Fibroblast of skin of back (primary cell): ENCODE measurements at places on chromosomes 1 and 21.

DNA sequence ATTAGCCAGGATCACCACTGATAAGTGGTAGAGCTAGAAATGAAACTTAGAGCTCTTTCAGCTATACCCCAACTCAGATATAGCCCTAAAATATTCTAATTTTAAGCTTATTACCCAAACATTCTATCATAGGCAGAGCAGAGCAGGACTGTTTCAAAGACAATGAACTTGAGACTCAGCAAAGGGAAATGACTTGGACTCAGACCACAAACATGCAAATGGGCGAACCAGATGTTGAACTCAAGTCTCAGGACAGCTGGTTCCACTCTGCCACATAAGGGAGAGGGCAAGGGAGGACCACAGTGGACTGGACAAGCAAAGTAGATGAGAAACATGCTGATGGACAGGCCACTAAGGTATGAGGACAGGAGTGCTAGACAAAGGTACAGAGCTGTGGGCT is 315.3 kb downstream of the OMA1 start:
- DNase-seq, result no peak

- DNase-seq, result peak; percentile 77
Measured at GRCh38 chr1:218299416-218299815, 14.3 kb downstream of the RRP15 start.

DNA sequence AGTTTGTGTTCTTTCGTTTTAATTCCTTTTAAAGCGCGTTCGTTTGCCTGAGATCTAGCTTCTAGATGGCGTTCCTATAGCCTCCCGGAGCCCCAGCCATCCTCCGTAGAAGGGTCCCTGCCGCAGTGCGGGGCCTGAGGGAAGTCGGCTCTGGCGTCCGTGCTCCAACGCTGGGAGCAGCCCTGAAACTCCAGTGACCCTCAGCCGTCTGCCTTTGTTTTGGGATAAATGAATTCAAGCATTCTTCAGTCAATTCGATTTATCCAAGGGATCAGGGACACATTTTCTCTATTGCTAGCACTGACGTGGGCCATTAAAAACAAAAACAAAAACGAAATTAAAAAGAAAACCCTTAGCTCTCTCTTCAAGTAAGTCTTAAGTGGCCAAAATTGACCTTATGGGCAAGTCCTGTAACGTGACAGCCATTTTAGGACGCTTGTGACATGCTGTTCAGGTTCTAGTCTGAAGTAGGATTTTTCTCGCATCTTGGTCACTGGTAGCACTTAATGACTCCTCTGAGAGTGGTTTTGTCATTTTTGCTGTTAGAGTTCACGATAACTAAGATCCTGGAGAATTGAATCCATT is 742 bp upstream of the HSPA13 start:
- peak; percentile 39 for DNase-seq

GRCh38 chr1:47761974-47762373 is 235.2 kb downstream of the TRABD2B start:
- no peak for DNase-seq

DNA sequence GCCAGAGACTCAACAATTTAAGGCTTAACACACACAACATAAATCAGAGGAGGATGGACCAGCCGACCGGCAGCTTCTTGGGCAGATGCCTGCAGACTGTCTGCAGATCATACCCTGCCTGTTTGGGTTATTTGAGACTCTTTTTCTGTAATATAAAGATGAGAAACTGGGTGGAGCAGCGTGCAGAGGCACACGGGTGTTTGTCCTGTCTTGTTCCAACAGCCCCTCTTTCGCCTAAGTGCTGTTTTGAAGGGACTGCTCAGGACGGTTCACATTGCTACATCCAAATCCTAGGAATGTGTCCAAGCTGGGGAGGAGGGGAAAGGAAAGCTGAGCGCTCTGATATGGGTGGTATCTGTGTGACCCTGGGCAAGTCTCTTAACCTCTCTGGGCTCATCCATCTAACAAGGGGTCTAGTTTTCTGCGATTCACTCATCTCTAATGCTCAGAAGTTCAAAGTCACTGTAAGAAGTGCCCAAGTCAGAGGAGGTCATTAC is 149.9 kb downstream of the CLIC6 start:
- no peak for DNase-seq

- peak; percentile 71 for DNase-seq
Measured at GRCh38 chr1:16215882-16216753, 3.7 kb upstream of the ARHGEF19 start.

DNA sequence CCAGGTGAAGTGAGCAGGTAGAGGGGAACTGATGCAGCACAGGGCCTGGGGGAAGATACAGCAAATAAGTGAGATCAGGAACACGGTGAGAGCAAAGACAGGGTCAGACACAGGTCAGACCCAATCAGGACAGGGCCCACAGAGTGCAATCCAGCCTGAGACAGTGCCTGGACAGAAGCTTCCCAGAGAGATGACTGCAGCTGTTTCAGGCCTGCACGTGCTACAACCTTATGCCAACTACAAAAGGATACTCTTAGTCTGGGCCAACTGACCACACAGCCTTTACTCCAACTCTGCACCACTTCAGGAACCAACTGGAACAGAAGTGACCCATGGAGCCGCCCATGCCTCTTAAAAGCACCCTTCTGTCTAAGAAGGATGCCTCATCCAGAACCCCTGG is 228.0 kb downstream of the TOMM20 start:
- DNase-seq, result no peak

GRCh38 chr1:109482791-109483671 is 674 bp upstream of the ATXN7L2 start:
- DNase-seq, result no peak

DNA sequence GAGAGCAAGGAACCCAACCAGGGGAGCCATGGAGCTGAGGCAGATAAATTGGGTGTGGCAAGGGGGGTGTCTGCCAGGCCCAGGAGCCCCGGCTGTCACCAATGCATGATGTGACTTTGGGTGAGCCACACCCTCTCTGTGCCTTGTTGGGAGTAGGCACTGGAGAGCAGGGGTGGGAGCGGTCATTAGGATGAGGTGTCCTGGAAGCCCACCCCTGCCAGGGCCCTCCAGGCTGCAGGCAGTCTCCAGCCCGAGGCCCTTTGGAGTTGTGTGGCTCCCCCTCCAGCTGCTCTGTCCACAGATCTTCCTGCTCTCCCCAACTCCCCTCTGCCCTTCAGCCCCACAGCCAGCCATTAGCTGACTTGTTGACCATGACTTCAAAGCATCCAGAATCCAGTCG is 11.4 kb downstream of the MX2 start:
- DNase-seq, result no peak

DNA sequence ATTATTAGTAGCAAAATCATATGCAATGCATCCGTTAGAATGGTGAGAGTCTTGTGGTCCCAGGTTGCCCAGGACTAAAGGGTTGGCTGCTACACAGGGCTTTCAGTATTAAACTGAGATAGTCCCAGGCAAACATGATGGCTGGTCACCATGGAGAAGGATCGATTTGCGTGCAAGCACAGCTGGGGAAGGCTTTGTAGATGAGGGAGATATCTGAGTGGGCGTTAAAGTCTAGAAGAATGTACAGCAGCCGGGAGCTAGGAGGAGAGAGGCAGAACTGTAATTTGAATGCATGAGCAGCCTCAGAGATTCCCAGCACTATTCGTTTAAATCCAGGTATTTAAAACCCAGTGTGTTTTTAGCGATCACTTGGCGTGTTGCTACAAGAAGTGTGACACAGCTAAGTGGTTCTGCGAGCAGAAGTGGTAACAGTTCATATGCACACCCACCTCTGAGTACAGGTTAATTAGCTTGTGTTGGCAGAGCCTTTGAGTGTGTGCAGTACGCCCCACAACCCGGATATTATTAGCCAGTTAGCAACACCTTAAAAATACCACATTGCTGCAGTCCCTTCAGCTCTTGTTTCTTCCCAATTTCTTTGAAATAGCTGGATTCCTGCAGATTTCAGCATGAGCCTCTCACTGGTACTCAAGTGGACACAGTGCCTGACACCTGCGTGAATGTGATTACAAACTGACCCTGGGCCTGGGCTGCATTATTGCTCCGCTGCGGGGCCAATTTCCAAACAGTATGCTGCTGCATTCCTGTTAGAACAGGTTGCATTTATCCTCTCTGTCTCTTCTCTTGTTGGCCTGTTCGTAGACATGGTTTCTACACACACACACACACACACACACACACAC is 67.2 kb upstream of the SCAF4 start:
- no peak for DNase-seq

- no peak for DNase-seq
Measured at GRCh38 chr1:47756006-47756405, 241.2 kb downstream of the TRABD2B start.

- DNase-seq, result peak; percentile 32
Measured at GRCh38 chr1:11664336-11665065, 501 bp downstream of the FBXO6 start.

DNA sequence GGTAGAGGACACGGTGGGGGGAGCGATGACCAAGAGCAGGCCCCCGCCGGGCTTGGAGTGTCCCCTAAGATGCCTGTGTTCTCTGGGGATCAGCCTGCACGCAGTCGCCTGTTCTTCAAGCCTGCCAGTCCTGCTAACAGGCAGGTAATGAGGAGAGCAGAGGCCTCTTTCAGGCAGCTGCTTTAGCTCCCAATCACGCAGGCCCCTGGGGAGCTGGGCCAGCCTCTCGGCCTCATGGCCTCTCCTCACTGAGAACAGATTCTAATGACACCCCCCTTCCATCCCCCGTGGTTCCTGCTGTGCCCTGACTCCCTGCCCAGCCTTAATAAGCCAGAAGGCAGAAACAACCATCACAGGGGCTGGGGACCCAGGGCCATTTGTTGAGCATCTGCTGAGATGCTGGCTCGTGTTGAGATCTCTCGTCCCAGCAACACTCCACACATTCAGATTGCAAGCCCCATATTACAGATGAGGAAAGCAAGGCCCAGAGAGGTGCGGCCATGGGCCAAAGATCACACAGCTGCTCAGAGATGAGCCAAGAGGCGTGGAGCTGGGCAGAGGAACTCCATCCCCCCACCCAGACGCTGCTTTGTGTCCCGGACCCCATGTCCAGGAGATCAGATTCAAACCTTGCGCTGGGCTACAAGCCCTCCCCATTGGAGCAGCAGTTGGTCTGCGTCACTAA is 71.6 kb upstream of the CASZ1 start:
- no peak for DNase-seq

- DNase-seq, result peak; percentile 32
Measured at GRCh38 chr1:10033359-10033845, 644 bp downstream of the UBE4B start.

DNA sequence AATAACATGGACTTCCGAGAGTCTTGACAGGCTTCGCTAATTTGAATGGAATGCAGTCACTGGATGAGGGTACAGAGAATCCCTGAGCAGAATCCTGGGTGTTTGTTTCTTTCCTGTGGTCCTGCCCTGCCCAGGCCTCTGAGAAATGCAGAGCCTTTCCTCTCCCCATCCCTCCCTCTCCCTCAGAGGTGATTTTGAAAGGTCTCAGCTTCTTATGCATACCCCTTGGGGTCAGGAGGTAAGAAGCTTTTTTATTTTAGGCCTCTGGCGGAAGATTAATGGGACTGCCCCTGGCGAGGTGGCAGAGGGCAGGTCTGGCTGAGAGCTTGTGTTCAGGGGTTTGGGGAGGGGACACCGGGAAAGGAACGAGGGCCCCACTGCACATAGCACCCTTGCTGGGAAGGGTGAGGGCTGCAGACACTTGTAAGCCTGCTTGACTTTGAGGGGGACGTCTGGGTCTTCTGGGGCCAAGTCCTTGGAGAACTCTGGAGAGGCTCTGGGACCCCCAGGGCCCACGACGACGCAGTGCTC is 116.5 kb upstream of the SLC45A1 start:
- DNase-seq, result peak; percentile 54

GRCh38 chr1:150561254-150561973 is 12.2 kb downstream of the ADAMTSL4 start:
- peak; percentile 99 for DNase-seq

DNA sequence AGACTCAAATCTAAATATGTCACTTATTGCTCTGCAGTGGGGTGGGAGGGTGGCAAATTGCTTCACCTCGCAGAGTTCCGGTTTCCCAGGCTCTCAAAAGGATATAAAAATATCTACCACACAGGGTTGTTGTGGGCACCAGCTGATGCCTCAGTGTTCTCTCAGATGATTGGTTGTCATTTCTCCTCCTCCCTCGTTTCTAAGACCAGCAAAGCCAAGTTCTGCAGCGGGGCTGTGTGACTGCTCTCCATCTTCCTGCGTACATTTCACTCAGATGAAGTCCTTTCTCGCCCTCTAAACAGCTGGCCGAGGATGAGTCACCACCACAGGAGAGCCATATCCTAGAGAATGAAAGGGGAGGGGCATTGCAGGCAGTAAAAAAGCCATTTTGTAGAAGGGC is 35.0 kb upstream of the VWA5B1 start:
- peak; percentile 47 for DNase-seq

DNA sequence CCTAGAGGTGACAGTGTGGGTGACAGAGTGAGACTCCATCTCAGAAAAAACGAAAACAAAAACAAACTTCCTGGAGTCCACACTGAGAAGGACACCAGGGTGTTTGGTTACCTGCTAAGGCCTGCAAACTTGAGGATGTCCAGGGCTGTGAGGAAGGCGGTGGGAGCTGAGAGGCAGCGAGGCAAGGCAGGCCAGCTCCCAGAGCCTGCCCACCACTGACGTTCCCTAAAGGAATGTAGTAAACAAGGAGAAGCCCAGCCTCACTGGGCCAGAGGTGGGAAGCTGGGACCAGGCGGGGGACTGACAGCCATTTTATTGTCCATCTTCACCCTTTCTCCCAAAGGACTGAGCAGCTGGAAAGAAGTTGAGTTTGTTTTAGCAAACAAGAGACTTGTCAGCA is 24.1 kb downstream of the SHISA4 start:
- no peak for DNase-seq

GRCh38 chr1:178847396-178847849 is 23.5 kb downstream of the ANGPTL1 start:
- DNase-seq, result peak; percentile 86

DNA sequence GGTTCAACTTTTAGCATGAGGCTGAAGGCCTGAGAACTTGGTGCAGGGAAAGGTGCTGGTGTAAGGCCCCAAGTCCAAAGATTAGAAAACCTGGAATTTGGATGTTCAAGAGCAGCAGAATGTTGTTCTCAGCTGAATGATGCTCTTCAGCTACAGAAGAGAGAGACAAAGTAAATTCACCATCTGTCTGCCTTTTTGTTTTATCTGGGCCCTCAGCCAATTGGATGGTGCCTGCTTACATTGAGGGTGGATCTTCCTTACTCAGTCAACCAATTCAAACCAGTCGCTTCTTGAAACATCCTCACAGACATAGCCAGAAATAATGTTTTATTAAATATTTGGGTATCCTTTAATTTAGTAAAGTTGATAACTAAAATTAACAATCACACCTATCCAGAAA is 748.2 kb upstream of the ADAMTS5 start:
- DNase-seq, result no peak

DNA sequence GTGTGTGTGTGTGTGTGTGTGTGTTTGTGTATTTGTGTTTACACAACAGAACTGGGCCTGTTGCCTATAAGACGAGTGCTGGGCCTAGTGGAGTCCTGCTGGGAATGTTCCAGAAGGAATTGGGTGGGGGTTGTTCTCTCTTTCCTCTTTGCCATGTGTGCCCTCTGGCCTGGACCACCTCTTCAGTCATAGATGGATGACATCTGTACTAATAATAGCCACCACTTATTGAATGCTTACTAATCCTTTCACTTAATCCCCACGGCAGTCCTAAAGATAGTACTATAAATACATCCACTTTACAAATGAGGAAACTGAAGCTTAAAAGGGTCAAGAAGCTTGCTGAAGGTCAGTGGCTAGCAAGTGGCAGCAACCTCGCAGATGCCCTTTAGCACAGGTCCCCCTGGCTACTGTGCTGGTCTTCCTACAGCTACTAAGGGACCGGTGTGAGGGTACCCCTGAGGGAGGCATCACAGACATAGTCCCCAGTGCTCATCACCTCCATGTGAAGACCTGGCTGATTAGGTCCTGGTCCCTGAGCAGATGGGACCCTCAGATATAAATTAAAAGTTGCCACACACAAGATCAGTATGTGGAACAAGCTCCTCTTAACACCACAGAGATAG is 55.2 kb upstream of the KIF1B start:
- no peak for DNase-seq
